ENCODE measurements at places on chromosomes 3 and 15. TPM values are rescaled to one million over a fixed set of nuclear protein-coding genes. Genes with fewer than 3 reads are reported as not detected.

The LTF gene
- 130 TPM for total RNA-seq

DNA sequence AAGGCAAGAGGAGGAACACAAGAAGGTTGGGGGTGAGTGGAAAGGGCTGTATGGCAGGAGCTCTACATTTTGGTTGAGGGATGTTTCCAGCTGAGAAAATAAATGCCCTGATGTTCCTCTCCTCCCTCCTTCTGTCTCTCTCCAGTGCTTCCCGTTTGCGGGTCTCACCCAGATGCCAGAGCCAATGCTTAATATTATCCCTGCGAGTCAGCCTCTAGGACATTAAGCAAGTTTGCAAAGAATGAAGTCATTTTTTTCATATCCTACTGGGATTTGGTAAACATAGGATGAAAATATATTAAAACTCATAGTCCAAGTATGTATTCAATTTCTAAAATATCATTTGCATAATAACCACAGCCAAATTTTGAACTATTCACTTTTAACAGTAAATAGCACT, 295.9 kb downstream of the CADM2 start:
- no peak overlapping the region for H3K27ac ChIP-seq
- H3K4me1 ChIP-seq: no peaks in the 10 kb centered on the region
- H3K36me3 ChIP-seq: no peaks in the 10 kb centered on the region
- H3K27me3 ChIP-seq: no peaks in the 10 kb centered on the region

DNA sequence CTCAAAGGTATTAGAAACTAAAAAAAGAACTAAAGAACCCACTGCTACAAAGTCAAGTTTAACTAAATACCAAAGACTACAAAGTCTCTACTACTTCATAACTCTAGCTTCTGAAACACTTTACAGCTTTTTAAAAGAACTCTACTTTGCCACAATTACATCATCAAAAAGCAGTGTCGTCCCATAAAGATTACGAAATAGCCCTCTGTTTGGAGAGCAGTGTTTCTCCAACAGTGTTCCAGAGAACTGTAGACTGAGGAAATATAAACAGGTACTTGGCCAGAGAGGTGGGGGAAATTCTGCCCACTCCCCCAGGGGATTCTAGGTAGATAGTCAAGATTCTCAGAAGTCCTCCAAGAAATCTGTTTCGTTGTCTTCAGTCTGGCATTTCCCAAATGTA, 225.6 kb downstream of the PDZRN3 start:
- H3K4me1 ChIP-seq: no peaks in the 10 kb centered on the region
- H3K36me3 ChIP-seq: no peaks in the 10 kb centered on the region
- no peak overlapping the region for H3K4me3 ChIP-seq
- no peak for DNase-seq
- H3K27me3 ChIP-seq: no peaks in the 10 kb centered on the region
- H3K27ac ChIP-seq: no peak overlapping the region

DNA sequence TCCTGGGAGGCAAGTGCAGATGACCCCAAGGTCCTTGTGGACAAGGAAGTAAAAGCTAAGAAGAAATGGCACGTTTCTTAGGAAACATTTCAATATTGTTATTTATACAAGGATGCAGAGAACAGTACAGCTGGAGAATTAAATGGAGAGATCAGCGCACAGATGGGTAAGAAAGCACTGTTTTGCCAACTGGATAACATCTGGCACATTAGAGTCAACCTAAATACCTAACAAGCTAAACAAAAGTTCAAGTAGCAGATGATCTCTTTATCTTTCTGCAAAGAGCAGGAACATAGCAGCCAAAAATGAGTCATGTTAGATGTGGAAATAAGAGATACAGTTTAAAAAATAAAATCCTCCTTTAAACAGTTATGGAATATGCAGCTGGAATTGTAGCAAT, 15.7 kb upstream of the DPPA4 start:
- no peak for DNase-seq
- no peaks in the 10 kb centered on the region for H3K27me3 ChIP-seq
- H3K27ac ChIP-seq: no peak overlapping the region
- H3K4me1 ChIP-seq: no peaks in the 10 kb centered on the region
- H3K36me3 ChIP-seq: no peaks in the 10 kb centered on the region

DNA sequence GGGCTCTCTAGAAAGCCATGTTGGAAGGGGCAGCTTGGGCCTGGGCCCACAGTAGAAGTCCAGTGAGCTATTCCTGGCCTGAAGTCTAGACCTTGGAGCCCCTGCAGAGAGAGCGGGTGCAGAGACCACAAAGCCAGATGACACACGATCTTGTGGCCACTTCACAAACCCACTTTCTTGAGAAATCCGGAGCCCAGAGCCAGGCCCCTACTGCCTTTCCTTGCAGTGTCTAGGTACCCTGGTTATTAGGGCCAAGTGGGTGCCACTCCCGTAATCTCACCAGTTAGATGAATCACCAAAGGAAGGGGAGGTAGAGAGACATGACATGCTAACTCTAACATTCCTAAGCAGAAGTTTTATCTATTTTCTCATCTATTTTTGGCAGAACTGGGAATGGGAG, 72.5 kb upstream of the ADAMTSL3 start:
- DNase-seq: no peak
- H3K36me3 ChIP-seq: no peaks in the 10 kb centered on the region
- H3K27ac ChIP-seq: no peak overlapping the region
- no peaks in the 10 kb centered on the region for H3K4me1 ChIP-seq
- H3K27me3 ChIP-seq: no peaks in the 10 kb centered on the region
- no peak overlapping the region for H3K4me3 ChIP-seq

DNA sequence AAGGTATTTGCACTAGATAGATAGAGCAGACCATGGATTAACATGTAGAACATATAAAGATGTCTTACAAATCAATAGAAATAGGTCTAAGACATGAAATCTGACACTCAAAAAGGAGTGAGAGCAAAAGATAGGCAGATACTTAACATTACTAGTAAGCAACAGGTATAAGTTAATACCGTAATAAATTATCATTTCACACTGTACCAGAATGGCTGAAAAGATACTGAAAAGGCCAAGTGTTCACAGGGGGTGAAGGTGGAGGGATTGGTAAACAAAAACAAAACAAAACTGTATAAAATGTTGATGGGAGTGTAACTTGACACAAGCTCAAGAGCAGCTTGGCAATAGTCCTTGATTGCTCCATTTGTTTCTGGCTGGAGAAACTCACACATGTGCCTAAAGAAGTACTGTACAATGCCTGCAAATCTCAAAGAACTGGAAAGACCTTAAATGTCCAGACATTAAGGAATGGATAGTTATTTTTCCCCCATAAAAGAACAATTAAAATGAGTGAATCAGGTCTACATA, 3.5 kb downstream of the NSMCE3 start:
- H3K4me3 ChIP-seq: no peak overlapping the region
- H3K4me1 ChIP-seq: no peaks in the 10 kb centered on the region
- H3K36me3 ChIP-seq: no peaks in the 10 kb centered on the region
- no peak overlapping the region for H3K27ac ChIP-seq

DNA sequence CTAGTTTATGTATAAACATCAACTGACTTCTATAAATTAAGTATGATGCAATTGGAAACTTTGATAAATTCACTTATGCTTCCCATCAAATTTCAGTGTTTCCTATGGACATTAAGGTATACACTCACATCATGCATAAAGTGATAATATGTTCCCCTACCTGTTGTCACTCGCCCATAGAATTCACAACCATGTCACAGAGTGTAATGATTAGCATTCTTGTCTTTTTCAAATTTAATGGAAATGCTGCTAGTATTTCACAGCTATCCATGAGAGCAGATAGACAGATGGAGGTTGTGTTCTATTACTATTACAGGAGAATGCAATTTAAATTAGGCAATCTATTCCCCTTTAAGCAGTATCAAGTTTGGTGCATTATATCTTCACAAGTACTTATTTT, 984 bp downstream of the PLSCR4 start:
- H3K4me3 ChIP-seq: peak overlapping the region; percentile 71
- peak overlapping the region; percentile 83 for H3K27ac ChIP-seq
- no peak for DNase-seq
- H3K27me3 ChIP-seq: no peaks in the 10 kb centered on the region

DNA sequence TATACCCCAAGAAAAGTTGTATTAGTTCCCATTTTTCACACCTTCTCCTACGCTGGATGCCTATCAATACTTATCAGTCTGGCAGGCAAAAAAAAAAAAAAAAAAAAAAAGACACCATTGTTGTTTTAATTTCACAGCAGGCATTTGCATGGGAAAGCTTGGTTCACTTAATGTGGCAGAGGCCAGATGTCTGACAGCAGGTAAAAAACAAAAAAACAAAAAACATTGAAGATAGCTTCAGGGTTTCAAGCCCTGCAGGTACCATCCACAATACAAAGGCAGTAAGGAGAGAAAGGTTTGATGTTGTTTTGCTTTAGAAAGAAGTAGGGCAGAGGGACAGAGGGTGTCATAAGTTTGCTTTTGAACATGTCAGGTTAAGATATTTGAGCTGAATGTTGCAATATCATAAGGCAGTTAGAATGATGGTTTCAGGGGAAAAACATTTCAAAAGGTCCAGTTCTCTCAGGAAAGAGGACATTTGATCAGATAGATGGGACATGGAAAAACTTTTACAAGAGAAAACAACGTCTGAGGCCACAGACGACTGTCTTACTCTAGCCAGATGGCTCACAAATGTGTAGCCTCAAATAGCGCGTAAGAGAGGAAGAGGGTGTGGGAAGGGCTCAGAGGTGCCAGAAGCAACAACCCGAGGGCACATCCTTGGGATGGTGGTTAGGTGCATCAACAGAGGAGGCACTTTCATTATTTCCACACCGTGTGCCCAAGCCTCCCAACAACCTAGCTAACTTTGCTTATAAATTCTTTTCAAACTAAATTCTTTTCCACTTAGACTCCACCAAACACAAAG, 25.7 kb downstream of the PCOLCE2 start:
- no peaks in the 10 kb centered on the region for H3K27me3 ChIP-seq
- no peaks in the 10 kb centered on the region for H3K36me3 ChIP-seq
- H3K4me1 ChIP-seq: no peaks in the 10 kb centered on the region
- no peak overlapping the region for H3K27ac ChIP-seq
- DNase-seq: no peak

DNA sequence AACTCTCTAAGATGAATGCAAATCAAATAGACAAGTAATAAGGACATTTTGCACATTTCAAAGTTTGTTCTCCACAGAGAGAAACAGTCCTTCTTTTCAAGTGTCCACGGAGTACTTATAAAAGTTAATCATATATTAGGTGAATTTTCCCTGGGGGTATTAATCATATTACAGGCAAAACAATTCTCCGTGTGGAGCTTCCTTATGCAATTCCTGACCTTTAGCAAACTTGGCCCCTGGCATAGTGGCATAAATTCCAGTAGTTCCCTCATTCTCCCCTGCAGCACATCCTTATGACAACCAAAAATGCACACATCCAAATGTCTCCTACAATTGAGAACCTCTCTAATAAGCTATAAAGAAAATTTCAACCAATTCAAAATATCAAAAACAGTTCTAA, 34.4 kb downstream of the FSIP1 start:
- no peaks in the 10 kb centered on the region for H3K27me3 ChIP-seq
- no peaks in the 10 kb centered on the region for H3K36me3 ChIP-seq
- no peak overlapping the region for H3K4me3 ChIP-seq

DNA sequence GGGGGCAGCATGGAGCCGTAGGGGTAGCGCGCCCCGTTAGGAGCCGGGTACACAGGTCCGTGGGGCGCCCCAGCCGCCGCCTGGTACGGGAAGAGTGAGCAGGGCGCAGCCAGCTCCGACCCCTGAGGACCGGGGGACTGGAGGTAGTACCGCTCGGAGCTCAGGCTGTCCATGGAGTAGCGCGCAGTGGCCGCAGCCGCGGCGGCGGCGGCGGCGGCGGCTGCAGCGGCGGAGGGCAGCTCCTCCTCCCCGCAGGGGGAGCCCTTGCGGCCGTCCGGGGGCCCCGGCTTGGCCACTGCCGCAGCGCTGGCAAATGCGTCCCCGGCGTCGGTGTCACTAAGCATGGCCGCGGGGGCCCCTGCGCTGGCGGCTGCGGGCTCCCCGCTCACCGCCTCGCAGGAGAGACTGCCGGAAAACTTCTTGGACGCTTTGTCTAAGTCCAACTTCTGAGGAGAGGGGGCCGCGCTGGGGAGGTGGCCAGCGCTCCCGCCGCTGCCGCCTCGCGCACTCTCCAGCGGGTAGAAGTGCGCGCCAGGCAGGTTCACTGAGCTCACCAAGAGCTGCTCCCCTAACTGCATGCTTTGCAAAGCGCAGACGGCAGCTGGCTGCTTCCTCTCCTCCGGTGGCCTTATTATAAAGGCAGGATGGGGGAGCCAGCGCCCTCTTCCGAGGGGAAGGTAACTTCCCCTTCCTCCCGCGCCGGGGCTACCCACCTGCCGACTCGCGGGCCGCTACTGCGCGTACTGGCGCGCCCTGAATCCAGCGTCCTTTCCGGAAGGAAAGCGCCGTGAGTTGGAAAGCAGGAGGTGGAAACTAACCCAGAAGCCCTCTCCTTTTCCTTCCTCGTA, at the start of gene EOMES:
Gene EOMES, minus strand, starts transcription at position 607 of the 848 bp plus-strand sequence. Its CDS starts 29 bp downstream, at position 578.
- H3K36me3 ChIP-seq: no peaks in the 10 kb centered on the region
- DNase-seq: no peak
- H3K4me1 ChIP-seq: no peaks in the 10 kb centered on the region
- H3K4me3 ChIP-seq: peak within 1 kb of the TSS; percentile 27
- H3K27me3 ChIP-seq: peaks cover 24% of the 10 kb centered on the region

Measured in prostate gland (tissue), 2 donors.